GM03348 (cell line): ENCODE measurements at places on chromosomes 7 and 10.

- DNase-seq = no peak
Observed at GRCh38 chr10:103643381-103643780, 149.9 kb downstream of the NEURL1 start.

GRCh38 chr10:85607043-85607695, 759.4 kb downstream of the GRID1 start:
- no peak for DNase-seq

DNA sequence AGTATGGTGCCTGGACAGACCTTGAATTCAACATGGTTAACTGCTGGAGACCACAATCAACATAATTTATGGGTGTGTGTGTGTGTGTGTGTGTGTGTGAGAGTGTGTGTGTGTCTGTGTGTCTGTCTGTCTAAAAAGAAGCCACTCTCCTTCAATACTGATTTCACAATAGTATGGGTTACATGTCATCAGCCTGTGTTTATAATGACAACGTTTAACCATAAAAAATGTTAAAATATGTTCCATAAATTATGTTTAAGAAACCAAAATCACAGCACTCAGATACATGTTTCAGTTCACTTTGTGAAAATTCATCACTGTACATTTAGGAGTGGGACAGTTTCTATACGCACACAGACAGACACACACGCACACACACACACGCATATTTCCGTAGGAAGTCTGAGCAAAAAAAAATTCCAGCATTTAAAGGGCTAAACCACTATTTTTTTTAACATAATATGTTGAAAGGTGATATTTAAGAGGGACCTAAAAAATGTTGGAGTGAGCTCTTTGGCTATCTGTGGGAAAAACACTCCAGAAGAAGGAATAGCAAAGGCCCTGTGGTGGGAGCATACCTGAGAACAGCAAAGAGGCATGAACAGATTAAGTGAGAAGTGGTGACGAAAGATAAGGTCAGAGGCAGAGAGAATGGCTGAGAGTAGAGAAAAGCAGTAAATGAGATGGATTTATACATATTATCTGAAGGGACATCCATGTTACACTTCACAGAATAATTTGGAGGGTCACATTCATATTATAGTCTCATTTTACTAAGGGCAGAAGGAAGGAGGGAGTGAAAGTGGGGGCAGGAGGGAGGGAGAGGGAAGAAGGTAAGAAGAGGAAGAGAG, 10.9 kb downstream of the PDZD8 start:
- no peak for DNase-seq

GRCh38 chr10:112376396-112376790, 2.5 kb downstream of the ACSL5 start:
- no peak for DNase-seq

- peak; percentile 55 for DNase-seq
Observed at GRCh38 chr7:127391591-127392181, 822 bp downstream of the ZNF800 start.

GRCh38 chr7:108261560-108262255, 131.5 kb upstream of the LAMB4 start:
- no peak for DNase-seq

DNA sequence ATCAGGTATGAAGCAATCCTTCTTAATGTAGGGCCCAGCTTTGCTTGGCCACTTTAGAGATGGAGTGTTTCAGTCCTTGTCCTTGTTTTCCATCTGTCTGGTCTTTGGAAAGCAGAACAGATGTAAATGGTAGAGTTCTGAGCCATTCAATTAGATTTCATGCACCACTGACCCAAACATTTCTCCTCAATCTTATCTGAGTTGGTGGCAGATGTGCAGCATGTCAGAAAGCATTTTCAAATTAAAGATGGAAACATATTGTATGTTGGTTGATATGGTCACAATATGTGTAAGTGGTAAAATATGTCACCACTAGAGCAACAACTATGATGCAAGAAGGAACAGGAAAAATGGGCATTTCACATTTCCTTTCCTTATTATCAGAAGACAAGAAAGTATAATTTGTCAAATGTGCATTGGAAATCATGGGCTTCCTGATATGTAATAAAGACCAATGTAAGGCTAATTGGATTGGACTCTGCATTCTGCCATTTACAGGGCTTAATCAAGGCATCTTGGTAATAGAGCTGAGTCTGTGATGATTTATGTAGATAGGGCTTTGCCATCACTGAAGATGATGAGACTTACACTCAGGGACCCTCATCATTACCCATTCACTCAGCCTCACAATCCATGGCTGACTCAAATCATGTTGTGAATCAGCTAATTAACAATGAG, 750.7 kb downstream of the NRG3 start:
- DNase-seq = no peak

DNA sequence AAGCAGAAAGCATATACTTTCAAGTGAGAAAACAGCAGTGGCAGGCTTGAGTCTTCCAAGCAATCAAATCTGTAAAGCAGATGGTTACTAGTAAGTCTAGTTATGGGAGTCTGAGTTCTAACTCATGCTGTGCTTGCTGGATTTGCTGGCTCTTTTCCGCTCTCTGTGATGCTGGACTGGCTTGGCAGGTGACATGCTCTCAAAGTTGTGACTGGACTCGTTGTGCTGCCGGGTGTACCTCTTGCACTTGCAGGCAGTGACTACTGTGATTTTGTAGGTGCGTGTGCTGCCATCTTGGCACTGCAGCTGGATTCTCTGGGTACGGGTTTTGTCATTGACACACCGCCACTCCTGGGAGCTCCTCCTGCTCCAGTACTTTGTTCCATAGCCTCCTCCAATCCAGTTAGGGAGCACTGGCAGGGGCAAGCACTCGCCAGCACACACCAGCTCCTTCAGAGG, 3.1 kb downstream of the SOSTDC1 start:
- DNase-seq = no peak

- no peak for DNase-seq
Observed at GRCh38 chr7:29370531-29371314, 176.1 kb downstream of the CHN2 start.
